Left renal cortex interstitium (tissue), 4 donors: ENCODE measurements at places on chromosomes 6 and 20. TPM values are rescaled to one million over a fixed set of nuclear protein-coding genes. Genes with fewer than 3 reads are reported as not detected.

- DNase-seq: no peak
Observed at GRCh38 chr6:112770308-112770707, 423.2 kb downstream of the RFPL4B start.

DNA sequence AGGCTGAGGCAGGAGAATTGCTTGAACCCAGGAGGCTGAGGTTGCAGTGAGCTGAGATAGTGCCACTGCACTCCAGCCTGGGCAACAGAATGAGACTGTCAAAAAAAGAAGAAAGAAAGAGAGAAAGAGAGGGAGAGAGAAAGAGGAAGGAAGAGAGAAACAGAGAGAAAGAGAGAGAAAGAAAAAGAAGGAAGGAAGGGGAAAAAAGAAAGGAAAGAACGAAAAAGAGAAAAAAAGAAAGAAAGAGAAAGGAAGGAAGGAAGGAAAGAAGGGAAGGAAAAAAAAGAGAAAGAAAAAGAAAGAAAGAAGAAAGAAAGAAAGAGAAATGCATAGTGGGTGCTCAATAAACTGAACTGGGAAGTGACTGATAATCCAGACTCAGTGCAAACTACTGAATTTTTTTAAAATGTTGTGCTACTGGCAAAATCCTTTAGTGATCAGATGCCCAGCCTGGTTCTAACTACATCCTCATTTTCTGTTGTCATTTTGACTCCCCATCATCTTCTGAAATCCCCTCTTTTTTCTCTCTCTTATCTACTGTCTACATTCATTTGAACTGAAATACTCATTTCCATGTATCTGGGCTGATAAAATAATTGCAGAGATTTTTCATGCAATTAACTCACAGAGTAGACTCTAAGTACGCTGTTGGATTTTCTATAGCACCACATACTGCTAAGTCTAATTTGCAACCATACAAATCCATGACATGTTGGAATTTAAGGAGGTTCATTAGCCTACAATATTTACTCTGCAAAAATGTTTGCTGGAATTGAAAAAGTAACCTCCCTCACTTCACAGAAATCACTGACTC is 85.3 kb upstream of the HIVEP1 start:
- DNase-seq: no peak

DNA sequence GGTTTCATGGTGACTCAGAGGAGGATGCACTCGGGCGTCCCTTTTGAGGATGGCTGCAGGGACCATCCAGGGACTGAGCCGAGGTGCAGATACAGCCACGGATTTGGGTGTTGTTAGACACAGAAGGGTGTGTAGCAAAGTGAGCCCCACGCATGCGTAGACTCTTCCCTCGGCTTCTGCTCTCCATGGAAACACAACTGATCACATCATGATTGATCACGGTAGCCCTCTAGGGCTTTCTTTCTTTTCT is 606 bp upstream of the ULBP1 start:
- DNase-seq: no peak

- DNase-seq: no peak
Observed at GRCh38 chr20:2403291-2404052, 22.8 kb downstream of the TGM6 start.

GRCh38 chr6:35084511-35085203 is 56.5 kb downstream of the TCP11 start:
- no peak for DNase-seq

DNA sequence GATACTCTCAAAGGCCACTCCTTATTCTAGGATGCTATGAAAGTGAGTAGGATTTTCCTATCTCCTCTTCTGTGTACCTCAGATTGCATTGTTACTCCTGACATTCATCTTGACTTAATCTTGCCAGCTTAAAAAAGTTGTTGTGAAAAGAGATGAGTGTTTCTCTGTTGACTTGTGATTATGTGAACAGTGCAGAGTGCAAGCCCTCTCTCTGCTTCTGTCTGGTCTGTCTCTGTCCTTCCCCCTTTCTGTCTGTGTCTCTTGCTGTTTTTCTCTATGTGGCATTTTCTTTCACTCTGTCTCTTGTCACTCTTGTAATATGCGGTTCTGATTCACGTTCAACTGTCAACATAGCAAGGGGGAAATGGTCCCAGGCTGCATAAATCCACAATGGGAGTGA is 306.6 kb downstream of the FARS2 start:
- DNase-seq: no peak

DNA sequence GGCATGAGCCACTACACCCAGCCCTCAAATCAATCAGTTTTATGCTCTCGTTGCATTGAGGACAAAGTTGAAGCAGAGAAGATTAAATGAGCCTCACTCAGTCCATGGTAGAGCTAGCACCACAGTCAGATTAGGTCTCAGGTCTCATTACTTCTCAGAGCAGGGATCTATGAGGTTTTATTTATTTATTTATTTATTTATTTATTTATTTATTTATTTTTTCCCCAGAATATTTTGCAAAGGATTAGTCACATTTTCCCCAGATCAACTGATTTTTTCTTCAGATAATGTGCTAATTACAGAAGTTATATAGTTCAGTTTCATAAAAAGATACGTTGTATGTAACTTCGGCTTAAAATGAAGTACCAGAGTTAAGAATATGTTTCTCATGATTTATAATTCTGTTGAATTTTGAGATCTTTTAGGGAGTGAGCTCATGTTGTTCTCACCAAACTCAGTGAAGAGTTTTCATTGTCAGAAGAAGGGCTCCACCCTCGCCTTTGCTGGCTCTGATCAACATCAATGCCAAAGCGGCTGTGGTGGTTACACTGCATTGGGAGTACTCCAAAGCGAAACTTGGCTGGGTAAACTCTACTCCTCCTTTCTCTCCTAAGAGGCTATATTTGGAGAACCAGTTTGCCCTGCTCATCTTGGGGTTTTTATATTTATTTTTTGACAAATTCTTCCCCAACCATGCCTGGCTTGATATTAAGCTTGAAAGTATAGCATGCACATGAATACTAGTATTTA is 12.9 kb upstream of the ID4 start:
- DNase-seq: no peak

DNA sequence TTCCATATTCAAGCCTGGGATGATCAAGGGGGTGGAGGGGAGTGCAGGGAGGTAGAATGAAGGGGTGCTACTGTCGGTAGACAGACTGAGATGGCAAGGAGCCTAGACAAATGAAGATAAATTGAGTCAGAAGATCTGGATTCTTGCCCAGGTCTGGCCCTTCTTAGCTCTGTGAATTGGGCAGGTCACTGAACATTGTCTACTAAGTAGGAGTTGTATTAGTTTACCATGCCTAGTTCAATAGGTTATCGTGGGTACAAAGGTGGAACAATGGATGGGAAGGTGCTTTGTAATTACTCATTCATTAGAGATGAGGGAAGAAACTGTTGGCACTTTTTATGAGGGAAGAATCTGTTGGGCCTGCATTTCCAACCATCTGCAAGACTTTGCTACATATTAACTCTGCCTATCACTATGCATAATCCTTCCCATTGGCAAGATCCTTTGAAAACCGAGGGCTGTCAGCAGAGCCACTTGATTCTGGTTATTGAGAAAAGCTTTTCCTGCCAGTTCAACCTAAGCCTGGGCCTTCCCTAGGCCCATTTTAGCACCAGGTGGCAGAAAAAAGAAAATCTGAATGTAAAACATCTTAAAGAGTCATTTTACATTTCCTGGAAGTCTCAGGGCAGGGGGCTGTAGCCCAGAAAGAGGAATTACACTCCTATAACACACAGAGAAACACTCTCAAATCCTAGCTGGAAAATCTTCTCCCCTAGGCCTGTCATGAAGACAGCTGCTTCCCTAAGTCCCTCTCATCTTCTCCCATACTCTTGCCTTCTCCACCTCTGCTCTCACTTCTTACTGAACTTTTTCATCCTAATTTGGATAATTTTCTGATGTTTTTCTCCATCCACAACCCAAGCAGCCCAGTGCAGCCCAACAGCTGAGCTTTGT is 103.5 kb downstream of the CD24 start:
- DNase-seq: no peak

GRCh38 chr6:92433911-92434310 is 985.4 kb downstream of the EPHA7 start:
- no peak for DNase-seq

DNA sequence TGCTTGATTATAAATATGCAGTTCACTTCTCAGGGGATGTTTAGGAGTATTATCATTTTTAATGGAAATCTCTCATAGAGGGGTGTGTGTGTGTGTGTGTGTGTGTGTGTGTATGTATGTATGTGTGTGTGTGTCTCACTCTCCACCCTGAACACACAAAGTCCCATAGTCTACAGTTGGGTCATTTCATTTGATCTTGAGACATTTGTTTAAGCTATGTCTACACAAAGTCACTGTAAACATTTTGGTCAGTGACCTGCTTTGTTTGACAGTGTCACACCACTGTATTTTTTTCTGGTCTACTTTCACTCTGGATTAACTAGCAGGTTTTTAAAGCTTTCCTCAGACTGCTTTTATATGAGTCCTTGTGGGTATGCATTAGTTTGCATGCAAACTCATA is 215.2 kb downstream of the GRIK2 start:
- DNase-seq: no peak

GRCh38 chr6:149335924-149336608 is 18.6 kb downstream of the TAB2 start:
- DNase-seq: no peak

DNA sequence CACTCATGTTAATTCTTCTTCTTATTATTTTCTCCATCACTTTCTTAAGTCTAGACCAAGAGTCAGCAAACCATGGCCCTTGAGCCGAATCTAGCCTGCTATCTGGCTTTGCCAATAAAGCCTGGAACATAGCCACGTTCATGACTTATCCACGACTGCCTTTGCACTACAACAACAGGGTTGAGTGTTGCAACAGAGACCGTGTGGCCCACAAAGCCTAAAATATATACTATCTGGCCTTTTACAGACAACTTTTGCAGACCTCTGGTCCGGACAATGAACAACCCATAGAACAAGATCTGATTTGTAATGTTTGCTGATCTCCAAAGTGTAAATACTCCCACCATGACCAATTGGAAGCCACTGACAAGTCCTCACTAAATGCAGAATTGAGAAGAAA is 140.5 kb upstream of the CDYL start:
- no peak for DNase-seq

GRCh38 chr6:99746261-99746895 is 139.7 kb downstream of the PRDM13 start:
- peak; percentile 28 for DNase-seq

DNA sequence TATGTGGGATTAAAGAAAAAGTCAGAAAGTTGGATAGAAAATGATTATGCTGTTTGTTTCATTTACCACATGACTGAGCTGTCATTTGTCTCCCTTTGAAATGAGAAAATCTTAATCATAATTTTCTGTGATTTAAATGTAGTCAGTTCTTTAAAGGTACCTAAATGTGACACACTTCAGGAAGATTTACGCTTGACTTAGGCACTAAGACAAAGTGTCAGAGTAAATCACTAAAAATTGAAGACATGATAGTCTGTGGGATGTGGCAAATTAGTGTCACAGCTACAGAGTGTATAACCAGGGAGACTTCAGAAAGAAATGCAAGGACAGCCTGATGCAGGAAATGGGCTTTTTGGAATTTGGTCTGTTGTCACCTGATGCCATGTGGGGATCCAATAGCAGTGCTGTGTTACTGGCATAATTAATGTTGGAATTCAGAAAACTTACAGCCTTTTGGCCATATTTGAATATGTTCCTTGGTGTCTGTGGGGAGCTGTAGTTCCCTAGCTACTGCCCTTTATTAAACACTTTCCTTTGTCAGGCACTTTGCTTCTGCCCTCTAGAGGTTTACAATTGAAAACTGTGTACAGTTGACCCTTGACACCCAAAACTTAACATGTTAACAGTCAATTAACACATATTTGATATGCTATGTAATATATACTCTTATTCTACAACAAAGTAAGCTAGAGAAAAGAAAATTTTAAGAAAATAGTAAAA is 493.8 kb downstream of the UTRN start:
- DNase-seq: no peak

GRCh38 chr6:148441454-148441911 is 98.8 kb downstream of the SASH1 start:
- DNase-seq: no peak

GRCh38 chr6:20353134-20353533 is 48.5 kb upstream of the E2F3 start:
- DNase-seq: no peak

- no peak for DNase-seq
Observed at GRCh38 chr20:32167552-32167951, 40.0 kb downstream of the PLAGL2 start.

DNA sequence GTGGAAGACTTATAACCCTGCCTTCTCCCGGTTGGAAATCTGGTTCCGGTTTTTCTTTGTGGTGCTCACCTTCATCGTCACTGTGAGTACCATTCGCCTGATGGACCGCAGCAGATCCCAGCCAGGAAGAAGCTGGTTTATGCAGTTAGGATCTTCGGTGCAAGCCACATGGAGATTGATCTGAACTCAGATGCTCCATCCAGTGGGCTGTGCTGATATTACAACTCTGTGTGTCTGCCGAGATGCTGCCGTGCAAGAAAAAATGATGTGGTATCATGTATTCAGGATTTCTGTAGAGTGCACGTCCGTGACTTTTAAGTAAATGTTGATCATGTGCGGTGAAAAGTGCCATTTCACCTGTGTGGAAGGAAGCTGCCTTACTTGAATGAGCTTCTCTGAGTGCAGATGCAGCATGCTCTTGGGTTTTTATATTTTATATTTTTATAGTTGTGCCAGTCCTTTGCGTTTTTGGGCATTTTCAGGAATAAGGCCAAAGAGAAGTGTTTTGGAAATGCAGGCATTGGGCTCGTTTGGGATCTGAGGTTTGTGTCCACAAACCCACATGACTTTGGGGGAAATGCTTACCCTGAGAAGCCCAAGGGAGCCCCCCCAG is 39.2 kb downstream of the DYNLT1 start:
- no peak for DNase-seq

DNA sequence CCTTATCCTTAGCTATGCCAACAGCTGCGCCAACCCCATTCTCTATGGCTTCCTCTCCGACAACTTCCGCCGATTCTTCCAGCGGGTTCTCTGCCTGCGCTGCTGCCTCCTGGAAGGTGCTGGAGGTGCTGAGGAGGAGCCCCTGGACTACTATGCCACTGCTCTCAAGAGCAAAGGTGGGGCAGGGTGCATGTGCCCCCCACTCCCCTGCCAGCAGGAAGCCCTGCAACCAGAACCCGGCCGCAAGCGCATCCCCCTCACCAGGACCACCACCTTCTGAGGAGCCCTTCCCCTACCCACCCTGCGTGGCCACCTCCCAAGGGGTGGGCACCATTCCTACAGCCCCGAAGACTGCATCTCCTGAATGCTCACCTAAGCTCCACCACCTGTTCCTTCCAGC is 1.3 kb downstream of the SSTR4 start:
- DNase-seq: no peak

- no peak for DNase-seq
Observed at GRCh38 chr6:78611102-78611620, 256.2 kb upstream of the IRAK1BP1 start.

GRCh38 chr6:131754715-131755567 is 44.1 kb upstream of the CTAGE9 start:
- no peak for DNase-seq

- DNase-seq: no peak
Observed at GRCh38 chr6:143556529-143556928, 45.0 kb upstream of the FUCA2 start.

The SLC22A7 gene
- 2.0 TPM for polyA plus RNA-seq

The EYA2 gene
- polyA plus RNA-seq: 0.77 TPM

The OR2H1 gene
- not detected for polyA plus RNA-seq

The SLC12A5 gene
- 3.2 TPM for polyA plus RNA-seq

The NHLRC1 gene
- 1.9 TPM for polyA plus RNA-seq

The SYNCRIP gene
- 166 TPM for polyA plus RNA-seq

The TRERF1 gene
- polyA plus RNA-seq: 14.1 TPM

The BPIFB2 gene
- polyA plus RNA-seq: not detected

The PNPLA1 gene
- polyA plus RNA-seq: 2.9 TPM
